ENCODE measurements at places on chromosomes 3 and 15. TPM values are rescaled to one million over a fixed set of nuclear protein-coding genes. Genes with fewer than 3 reads are reported as not detected.

OXTR gene
- 0.52 TPM for total RNA-seq

FBXW12 gene
- total RNA-seq = not detected

DNA sequence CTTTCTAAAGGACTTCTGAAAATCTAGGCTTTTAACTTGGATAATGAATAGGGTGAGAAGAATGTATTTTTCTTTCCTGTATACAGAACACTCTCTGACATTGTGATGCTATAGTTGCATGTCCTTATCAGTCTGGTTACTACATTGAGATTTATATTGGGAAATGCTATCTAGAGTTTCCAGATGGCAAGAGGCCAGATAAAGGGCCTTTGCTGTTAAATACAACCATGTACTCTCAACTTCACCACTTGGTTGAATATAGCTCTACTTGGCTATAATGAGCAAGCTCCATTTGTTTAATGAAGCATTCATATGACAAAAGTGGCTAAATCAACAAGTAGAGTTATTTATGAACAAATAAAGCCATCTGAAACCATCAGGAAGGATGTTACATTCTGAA is 91.0 kb downstream of the IGSF11 start:
- DNase-seq = no peak

DNA sequence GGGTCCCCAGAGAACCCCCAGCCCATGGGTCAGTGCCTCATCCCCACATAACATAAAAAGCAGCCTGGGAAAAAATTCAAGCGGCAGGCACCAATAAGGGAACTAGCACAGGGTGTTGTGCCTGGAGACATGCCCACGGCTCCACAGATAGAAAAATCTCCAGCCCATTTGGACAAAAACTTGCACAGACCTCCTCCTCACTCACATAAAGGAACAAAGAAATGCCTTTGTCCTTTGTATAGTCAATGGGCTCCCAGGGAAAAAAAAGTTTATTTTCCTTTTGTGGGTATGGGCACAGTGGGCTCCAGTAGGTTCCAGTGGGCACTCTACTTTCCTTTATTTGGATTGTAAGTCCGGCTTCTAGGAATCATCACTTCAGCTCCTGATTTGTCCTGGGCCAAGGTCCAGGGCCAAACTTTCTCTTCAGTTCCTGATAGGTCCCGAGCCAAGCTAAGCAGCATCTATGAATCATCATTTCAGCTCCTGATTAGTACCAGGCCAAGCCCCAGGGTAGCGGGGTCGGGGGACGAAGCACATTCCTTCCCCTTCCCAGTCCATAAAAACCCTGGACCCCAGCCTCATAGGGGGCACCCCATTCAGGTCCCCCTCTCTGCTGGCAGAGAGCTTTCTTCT is 1.6 kb upstream of the DNAH12 start:
- no peak for DNase-seq

DNA sequence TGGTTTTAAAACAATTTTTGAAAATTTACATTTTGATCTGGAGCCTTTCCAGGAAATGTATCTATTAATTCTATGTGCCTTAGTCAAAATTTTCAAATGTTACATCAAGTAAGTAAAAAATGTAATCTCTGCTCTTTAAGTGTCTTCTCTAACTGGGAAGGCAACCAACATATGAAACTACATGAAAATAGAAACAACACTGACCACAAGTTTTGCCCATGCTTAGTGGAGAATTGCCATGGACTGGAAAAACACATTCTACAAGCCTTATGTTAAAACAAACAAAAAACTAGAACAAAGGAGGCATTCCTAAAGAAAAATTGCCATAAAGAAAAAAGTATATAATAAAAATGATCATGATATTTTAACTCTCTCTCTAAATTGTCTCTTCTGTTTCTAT is 75.9 kb upstream of the SPRED1 start:
- DNase-seq = no peak

DNA sequence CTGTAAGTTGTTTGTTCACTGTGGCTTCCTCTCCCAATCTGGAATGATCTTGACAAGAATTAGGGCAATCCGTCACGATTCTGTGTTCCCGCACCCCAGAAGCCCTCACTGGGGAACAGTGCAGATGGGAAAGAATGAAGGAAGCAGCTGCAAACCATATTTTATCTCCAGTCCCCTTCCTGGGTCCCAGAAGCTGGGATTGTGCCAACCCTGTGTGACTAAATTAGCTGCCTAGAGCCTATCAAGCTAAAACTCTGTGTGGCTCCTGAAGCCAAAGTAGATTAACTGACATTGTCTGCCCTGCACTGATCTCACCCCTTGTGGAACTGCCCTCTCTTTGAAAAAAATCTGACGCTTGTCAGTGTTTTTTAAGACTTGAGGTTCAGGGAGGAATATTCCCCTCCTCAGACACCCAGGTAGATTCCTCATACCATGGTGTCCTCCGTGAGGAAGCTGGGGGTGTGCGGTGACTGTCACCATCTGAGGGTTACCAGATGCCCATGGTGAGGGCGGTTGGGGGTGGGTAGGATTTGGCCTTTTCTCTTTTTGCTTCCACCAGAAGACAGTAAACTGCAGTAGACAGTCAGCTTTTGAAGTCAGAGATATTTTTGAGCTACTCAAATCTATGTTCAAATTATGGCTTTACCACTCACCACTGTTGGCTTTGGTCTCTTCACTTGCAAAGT is 358.3 kb upstream of the TPM1 start:
- no peak for DNase-seq

DNA sequence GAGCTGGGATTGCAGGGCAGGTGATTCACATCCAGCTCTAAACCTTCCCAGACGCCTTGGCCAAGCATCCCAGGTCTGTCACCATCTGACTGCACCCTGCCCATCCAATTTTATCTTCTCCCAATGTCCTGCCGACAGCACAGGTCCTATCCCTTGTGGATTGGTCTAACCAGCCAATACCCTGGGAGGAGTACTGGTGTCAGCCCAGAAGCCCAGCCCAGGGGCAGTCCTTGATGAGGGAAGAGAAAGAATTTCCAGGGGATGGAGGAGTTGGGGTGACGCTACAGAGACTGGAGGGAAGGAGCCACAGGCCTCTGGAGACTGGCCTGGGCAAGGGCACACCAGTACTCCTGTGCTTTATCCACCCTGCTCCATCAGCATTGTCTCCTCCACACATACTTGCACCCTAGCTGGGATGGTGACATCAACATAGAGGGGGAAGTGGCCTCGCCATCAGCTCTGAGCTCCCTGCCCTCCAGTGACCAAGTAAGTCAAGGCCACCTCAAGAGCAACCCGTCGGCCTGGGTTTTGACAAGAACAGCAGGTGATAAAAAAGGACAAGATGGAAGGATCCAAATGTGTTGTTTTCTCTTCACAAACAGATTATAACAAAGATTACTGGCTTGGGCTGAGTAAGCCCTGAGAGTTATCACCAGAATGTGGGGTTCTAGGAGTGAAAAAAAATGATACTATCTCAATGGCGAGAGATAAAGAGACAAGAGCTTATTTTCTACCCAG is 114.6 kb downstream of the AQP9 start:
- no peak for DNase-seq

DNA sequence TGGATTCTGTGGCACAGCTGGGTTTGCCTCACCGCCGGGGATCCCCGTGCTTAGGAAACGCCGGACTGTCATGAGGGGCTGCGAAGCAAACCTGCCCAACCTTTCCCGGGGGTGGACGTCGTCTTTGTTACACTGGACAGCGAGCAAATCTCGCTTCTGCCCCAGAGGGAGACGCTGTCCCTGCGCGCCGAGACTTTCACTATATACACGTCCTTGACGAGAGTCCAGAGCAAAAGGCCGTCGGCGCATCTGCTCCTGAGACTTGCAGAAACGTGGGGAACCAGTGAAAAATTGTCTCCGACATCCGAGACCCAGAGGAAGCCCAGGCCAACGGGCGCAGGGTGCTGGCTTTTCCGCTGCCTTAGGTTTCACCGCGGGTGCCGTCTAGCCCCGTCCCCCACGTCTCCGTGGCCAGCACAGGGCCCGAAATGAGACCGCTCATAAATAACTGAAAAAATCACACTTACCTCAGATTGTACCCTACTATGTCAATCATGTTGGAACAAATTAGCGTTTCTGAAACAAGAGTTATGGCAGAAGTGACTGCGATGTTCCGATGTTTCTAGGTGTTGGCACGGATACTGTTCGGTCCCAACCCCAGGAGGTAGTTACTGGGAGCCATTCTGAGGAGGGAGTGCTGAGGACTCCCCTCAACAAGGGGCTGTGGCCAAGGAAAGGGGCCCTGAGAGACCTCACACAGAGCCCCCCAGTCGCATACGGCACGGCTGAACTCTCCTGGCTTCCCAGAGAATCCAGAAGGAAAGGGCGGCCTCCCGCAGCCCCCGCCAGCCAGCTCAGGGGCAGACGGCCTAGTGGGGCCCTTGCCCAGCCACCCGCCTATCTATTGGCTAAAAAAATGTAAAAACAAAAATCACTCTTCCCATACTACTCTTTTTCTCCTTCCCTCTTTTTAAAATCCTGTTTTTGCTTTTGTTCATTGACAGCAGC is 14.4 kb upstream of the MUC4 start:
- DNase-seq = no peak

GRCh38 chr3:101633186-101633585 is 43.7 kb downstream of the ZBTB11 start:
- no peak for DNase-seq

DNA sequence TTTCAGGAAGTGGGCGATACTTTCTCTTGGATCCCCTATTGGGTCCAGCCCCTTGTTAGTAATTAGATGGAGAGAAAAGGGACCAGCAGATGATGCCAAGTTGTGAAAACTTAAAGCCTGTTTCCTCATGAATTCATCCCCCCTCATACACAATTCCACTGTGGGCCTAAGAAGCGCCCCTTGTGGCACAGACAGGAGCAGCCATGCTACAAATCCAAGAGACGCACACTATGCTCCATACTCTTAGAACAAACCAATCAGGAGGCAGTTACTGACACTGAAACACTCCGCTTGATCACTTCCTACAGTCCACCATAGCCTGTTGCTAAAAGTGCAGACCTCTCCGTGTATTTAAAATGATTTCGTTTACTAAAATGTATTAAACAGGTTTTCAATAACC is 111.3 kb upstream of the ARRDC4 start:
- no peak for DNase-seq

GRCh38 chr3:152202976-152203626 is 65.6 kb upstream of the MBNL1 start:
- no peak for DNase-seq

DNA sequence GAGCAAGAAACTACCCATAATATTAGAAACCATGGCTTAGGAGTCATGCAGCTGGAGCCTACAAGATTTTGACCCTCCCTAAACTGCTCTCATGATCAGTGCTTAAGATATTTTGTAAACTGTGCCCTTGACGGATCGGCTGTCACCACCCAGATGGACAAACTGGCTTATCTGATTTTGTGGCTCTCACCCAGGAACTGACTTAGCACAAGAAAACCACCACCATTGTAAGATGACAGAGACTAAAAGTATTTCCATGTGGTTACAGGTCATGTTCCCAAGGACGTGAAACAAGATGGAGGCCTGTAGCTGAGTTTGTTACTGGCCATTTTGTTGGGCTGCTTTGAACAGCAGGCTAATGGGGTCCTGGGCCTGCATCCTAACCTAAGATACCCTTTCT is 940.9 kb downstream of the OTOL1 start:
- no peak for DNase-seq
